ENCODE measurements at places on chromosomes 16 and 17.
A peak's percentile ranks its signal among the peaks of the same experiment; 100 is the strongest.

GRCh38 chr17:7856011-7856810 lies 1.1 kb downstream of the NAA38 start:
- no peak for DNase-seq

DNA sequence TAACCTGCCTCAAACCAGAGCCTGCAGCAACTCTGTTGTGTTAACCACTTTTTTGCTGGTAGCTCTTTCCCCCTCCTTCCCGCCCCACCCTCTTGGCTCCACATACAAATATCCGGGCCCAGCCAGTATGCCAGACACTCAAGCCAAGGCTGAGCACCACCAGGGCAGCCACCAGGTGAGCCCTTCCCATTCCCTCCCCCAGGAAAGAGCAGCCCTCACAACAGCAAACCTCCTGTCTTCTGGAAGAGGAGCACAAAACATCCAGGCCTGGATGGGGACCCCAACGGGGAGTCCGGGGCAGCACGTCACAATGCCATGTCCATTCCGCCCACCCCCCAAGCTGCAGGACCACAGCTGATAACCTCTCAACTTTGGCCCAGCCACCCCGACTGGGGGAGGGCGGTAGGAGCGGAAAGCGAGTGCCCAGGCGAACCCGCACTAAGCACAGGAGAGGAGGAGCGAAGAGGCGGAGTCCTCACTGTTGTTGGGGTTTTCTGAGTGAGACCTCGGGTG lies 757 bp downstream of the ORMDL3 start:
- peak; percentile 14 for DNase-seq

DNA sequence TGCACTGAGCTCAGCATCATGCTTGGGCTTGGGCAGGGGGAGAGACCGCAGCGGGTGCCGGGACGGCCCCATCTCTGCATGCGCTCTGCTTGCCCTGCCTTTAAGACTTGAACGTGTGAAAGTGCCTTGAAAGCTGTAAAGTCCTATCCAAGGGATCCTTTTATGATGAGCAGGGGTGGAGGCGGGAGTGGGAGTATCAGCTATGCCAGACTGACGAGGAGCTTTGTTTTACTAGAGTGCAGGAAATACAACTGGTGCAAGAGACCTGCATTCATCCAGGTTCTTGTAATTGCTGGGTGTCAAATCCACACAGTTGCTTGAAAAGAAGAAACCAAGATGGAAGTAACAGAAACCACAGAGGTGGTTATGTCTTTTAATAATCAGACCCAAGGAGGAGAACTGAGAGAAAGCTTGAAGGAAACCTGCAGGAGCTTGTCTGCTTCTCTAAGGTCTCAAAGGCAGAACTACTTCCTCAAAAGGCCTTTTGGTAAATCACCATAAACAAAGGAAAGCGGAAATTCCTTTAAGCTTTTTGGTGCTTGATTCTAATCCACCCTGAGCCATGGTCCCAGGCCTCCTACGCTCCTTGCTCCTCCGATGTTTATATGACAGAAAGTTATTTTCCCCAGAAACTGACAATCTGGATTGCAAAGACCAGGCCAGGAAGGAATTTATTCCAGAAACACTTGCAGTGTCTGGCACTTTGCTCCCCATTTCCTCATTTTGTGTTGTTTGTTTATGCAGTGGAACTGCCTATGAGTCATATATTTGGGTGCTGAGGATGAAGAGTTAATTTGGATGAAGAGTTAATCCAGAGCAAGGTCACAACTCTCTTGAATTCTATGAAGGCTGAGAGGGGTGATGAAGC lies 51.3 kb upstream of the FBXO47 start:
- DNase-seq, result no peak

DNA sequence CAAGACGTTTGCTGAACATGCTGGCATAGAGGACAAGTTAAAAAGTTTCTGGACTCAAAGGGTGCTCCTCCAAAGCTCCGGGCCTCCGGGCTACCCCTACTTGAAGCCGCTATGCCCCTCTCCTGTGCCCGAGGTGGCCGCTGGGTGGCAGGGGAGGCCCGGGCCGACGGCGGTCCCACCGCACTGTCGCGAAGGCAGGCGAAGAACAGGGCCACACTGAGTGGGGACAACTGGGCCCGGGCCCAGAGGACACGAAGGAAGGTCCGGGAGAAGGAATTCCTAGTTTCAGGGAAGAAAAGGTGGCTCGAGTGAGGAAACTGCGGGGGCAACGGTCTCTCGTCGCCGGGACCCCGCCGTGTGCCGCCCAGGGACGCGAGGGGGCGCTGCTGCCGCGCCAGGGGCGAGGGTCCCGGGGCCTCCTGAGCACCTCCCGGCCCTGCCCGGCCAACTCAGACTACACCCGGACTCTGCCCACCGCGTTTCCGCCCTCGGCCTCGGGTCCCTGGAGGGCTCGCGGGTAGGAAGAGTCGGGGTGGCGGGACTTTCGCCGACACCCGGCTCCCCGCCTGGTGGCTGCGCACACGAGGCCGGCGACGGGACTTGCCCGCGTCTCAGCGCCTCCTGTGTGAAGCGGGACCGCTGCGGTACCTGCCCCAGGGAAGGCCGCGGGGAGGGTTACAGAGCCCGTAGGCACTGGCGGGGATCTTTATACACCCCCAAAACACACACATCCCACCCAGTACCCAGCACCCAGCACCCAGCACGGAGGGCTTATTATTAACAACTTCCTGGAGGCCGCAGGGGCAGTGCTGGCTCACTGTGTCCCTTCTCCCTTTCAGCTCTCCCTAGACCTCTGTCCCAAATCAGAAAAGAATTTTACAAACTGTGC lies 772 bp upstream of the CHCT1 start:
- peak; percentile 75 for DNase-seq

GRCh38 chr17:81927152-81927652 lies 333 bp downstream of the MAFG start:
- DNase-seq, result no peak

- no peak for DNase-seq
Observed at GRCh38 chr17:30677550-30678249, 146.8 kb downstream of the CRLF3 start.

DNA sequence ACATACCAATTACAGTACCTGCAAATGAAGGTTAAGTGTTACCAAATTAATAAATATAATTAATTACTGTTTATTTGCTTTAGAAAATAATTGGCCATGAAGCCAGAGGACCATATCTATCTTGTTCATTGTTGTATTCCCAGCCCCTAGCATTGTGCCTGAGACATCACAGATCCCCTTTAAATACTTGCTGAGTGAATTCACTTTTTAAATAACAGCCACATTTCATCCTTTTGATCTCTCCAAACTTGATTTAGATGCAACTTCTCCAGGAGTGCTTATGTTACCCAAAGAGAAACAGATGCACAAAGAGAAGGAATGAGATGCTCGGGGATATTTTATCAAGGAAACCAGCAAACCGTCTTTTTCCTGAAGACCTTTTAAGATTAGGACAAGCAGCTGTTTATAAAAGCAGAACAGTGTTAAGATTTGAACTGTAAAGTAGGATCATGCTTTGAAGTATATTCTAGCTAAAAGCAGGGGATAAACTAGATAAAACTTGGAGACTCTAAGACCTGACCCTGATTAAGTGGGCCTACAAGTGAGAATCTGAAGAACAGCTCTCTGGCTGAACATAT lies 66.3 kb downstream of the CHD9 start:
- no peak for DNase-seq

- DNase-seq, result peak; percentile 94
Observed at GRCh38 chr16:4263504-4264436, 9.1 kb downstream of the TFAP4 start.

DNA sequence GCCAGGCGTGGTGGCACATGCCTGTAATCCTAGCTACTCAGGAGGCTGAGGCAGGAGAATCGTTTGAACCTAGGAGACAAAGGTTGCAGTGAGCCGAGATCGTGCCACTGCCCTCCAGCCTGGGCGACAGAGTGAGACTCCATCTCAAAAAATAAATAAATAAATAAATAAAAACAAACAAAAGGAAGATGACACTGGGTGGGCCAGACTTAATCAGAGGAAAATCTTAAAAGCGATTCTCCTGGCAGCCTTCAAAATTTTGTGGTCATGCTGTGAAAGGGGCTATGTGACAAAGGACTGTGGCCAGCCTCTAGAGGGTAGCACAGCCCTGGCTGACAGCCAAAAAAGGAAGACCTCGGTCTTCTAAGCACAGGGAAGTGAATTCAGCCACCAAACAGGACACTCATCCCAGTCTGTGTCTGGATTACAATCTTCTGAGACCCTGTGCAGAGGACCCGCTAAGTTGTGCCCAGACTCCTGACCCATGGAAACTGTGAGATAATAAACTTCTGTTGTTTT lies 391.1 kb downstream of the CNTNAP4 start:
- no peak for DNase-seq

DNA sequence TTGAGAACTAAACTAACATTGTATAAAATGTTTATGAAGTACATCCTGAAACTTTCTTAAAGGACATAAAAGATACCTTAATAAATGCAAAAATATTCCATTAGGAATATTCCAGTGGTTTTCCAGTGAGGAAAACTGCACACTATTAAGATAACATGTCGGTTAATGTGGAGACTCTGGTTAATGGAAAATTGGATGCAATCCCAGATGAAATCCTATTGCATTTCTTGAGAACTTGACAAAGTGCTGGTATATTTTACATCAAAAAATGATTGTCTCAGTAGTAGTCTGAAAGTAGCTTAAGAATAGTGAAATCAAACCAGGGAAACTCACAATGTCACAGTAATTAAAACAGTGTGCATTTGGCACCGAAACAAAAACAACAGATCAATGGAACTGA lies 202.5 kb upstream of the MON1B start:
- DNase-seq, result no peak

GRCh38 chr17:62675260-62675659 lies 47.8 kb downstream of the MRC2 start:
- no peak for DNase-seq

- DNase-seq, result peak; percentile 77
Observed at GRCh38 chr16:12340151-12340733, 363.7 kb downstream of the SNX29 start.

- DNase-seq, result no peak
Observed at GRCh38 chr16:65500919-65501318, 379.1 kb upstream of the CDH11 start.

DNA sequence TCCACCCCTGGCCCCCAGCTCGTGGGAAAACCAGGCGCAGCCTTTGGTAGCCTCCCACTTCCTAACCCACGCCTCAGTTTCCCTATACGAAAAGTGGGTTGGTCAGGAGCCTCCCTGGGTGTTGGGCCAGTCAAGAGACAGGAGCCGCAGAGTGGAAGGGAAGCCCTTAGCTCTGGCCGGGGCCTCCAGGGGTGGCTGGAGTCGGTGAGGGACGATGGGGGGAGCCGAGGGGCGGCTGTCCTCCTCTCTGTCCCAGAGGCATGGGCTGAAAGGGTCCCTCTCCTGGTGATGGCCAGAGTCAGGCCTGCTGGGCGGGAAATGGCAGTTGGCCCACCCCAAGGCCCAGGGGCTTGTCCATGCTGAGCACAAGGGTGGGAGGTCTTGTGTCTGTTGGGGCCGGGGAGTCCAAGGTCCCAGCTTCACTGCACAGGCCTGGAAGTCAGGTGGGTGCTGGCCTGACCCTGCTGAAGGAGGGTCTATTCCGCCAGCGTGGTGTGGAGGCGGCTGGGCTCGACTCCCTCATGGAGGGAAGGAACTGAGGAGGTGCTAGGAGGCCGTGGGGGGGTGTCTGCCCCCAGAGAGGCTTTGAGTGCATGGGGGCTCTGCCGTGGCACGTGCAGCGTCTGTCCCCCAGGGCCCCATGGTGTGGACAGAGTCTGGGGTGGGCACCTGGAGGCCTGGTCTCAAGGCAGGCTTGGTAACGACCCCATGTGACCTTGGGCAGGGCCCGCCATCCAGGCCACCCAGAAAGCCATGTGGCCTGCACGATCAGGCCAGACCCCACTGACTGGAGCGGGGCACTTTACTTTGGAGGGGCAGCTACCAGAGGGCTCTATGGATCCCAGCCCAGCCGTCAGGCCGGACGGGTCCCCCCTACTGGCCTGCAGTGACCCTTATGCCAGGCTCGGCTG lies 1.1 kb downstream of the SLC16A3 start:
- DNase-seq, result no peak

DNA sequence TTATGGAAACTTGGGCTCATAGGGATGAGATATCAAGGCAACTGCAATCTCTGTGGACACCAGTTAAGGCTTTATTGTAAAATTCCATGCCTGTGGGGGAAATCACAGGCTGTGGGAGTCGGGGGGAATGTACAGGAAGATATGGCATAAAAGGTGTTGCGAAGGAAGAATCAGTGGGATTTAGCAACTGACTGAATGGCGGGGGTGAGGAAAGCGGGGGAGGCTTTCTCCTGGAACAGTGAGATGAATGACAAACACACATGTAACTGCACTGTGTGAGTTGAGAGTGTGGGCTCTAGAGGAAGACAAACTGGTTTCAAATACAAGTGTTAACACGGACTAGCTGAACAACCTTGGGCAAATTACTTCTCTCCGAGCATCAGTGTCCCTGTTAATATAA lies 143.7 kb downstream of the PRKCB start:
- DNase-seq, result no peak

DNA sequence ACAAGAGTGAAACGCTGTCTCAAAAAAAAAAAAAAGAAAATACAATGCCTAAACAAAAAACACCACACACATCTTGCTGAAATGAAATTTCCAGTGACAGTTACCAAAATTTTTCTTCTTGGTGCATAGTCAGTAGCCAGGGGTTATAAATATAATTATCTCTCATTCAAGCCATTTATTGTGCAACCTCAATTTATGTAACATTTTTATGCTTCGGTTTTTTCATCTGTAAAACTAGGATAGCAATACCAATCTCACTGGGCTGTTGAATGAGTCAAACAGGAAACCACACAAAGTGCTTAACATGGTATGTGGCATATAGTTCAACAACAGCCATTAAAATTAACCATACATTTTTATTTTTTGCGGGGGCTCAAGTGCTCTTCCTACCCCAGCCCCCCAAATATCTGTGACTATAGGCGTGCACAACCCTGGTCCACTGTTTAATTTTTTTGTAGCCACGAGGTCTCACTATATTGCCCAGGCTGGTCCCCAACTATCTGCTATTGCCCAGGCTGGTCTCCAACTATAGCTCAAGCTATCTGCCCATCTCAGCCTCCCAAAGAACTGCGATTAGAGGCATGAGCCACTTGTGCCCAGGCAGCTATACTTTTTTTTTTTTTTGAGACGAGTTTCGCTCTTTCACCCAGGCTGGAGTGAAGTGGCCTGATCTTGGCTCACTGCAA lies 2.6 kb downstream of the COG4 start:
- DNase-seq, result peak; percentile 70

GRCh38 chr17:32445074-32445415 lies 735 bp downstream of the PSMD11 start:
- peak; percentile 70 for DNase-seq

- no peak for DNase-seq
Observed at GRCh38 chr17:67359960-67360791, 6.2 kb downstream of the PSMD12 start.

GRCh38 chr17:6706499-6706898 lies 6.7 kb downstream of the SLC13A5 start:
- no peak for DNase-seq

DNA sequence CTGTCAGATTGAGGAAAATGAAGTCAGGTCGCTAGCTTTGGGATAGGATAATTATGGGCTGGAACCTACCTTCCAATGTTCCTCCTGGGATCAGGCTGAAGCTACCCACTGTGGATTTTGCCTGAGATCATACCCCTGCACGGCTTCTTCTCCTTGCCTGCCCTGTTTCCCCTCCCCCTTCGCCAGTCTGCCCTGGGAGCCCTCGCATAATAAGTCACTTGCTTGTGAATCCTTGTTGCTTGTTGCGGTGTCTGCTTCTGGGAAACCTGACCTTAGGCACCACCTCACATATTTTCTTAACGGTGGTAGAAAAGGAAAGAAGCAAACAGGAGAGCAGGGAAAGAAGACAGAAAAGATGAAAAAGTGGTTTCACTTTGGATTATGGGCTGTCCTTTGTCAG lies 13.3 kb upstream of the PMP22 start:
- DNase-seq, result no peak

Measured in fibroblast of skin of back (primary cell).